ENCODE measurements at places on chromosomes 4 and X. TPM values are rescaled to one million over a fixed set of nuclear protein-coding genes. Genes with fewer than 3 reads are reported as not detected.

DNA sequence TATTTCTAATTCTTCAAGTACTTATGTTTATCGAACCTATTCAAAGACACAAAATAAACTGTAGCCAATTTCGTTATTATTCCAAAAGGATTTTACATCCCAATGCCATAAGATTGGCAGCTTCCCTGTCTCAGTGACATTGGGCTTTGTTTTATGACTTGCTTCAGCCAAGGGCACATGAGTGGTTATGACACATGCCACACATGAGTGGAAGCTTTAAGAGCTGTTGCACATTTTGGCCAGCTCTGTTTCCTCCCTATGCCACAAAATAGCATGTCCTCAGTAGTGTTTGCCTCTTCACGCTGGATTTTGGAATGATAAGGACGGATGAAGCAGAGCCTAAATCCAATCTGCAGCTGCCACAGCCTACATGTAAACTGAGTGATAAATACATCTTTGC lies 21.9 kb downstream of the SEC24D start:
- DNase-seq = no peak

GRCh38 chr4:147029296-147029695 lies 83.6 kb upstream of the TTC29 start:
- no peak for DNase-seq

GRCh38 chr4:4358093-4358854 lies 28.6 kb upstream of the NSG1 start:
- DNase-seq = no peak

DNA sequence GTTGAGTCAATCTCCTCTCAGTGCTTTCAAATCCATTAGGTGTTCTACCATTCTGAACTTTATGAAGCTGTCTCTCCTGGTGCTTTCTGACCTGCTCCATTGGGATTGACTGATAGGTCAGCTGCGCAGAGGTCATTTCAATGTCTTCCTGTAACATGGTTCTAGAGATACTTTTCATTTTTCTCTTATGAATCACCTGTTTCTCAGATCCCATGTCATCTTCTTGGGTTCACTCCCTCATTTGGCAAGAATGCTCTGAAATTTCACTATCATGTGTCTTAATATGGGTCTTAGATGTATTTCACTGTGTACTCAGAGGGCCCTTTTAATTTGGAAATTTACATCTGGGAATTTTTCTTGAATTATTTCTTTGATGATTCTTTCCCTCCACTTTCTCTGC lies 13.8 kb upstream of the PGM2 start:
- no peak for DNase-seq

GRCh38 chr4:141810712-141811375 lies 174.5 kb downstream of the IL15 start:
- no peak for DNase-seq

The DUSP21 gene
- not detected for total RNA-seq

DNA sequence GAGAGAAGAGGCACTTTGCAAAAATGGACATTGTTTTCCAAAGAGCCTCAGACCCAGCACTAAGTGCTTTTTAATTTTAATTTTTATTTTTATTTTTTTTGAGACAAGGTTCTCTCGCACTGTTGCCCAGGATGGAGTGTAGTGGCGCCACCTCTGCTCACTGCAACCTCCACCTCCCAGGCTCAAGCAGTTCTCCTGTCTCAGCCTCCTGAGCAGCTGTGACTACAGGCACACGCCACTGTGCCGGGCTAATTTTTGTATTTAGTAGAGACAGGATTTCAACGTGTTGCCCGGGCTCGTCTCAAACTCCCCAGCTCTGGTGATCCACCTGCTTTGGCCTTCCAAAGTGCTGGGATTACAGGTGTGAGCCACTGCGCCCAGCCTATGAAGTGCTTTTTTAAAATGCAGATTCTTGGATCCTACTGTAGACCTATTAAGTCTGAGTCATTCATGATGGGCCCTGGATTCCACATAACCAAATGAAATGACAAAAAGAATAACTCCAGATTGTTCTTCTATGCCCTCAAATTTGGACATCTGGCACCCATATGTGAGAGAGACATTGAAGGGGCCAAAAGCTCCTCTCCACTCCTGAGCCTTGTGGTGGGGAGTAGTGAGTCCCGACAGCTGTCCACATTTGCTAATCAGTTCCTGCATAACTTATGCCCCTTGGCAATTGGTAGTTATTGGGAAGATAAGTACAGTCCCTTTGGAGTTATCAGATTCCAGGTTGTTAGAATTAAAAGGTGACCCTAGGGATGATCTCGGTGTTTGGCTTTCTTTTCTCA lies 3.6 kb downstream of the NOCT start:
- no peak for DNase-seq

The GPR173 gene
- total RNA-seq = 1.9 TPM

DNA sequence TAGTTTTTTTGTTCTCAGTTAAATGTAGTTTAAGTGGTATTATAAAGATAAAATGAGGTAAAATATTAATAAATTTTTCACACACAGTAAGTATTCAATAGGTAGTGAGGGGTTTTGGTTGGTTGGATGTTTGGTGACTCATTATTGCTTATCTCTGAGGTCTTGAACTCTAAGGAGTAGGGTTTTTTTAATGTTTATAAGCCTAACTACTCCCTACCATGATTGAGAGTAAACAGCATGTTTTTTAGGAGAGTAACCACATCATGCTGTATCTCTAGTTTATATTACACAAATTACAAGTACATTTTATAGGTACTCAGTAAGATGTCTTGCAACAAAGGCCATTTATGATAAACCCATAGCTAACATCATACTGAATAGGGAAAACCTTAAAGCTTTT lies 181.6 kb downstream of the MAPK10 start:
- no peak for DNase-seq

The SCRG1 gene
- 1.1 TPM for total RNA-seq

GRCh38 chr4:139624441-139625092 lies 41.1 kb upstream of the MGST2 start:
- DNase-seq = no peak

GRCh38 chr4:42315231-42315630 lies 82.1 kb upstream of the SHISA3 start:
- DNase-seq = no peak

The PLXNB3 gene
- 10.2 TPM for total RNA-seq

DNA sequence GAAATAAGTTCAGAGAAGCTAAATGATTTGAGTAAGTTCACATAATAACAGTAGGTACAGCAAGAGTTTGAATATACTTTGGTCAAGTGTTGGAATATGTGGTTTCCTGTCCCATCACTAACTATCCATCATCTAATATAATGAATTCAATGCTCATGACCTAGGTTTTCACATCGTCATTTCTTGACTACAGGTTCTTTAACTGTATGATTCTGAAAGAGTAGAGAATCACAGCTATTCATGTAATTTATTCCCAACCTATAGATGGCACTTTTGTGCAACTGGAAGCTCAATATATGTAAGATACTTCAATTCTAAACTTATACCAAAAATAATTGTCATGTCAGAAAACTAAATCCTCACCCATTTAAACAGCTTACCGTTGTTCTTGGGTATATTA lies 53.1 kb downstream of the TIGD2 start:
- DNase-seq = no peak

The BMX gene
- total RNA-seq = 1.7 TPM

DNA sequence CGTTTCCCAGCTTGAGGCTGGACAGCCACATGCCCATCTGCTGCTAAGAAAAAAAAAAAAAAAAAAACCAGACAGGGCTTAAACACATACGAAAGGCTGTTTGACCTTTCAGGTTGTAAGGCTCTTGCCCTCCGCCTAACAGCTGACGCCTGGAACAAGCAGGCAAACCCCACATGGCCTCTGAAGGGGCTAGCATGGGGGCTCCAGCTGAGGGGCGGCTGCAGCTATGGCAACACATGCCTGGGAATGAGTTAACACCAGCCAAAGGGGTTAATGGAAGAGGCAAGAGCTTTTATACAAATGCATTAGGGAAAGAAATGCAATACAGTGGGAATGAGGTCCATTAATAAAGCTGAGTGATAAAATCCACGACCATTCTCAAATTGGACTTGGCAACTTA lies 183.6 kb downstream of the ENOX2 start:
- no peak for DNase-seq

The LUZP4 gene
- not detected for total RNA-seq

GRCh38 chr4:178414042-178414441 lies 971.8 kb upstream of the AGA start:
- DNase-seq = no peak

- no peak for DNase-seq
These were observed 24.4 kb downstream of the CDKL2 start for GRCh38 chr4:75605928-75606327.

All from mesenteric fat pad (tissue), 1 donor.